ENCODE measurements at places on chromosomes 16 and 17.

GRCh38 chr17:81576621-81577277, 24.6 kb upstream of the FAAP100 start:
- DNase-seq = no peak

GRCh38 chr17:50222922-50223321, 21.5 kb upstream of the COL1A1 start:
- DNase-seq = no peak

DNA sequence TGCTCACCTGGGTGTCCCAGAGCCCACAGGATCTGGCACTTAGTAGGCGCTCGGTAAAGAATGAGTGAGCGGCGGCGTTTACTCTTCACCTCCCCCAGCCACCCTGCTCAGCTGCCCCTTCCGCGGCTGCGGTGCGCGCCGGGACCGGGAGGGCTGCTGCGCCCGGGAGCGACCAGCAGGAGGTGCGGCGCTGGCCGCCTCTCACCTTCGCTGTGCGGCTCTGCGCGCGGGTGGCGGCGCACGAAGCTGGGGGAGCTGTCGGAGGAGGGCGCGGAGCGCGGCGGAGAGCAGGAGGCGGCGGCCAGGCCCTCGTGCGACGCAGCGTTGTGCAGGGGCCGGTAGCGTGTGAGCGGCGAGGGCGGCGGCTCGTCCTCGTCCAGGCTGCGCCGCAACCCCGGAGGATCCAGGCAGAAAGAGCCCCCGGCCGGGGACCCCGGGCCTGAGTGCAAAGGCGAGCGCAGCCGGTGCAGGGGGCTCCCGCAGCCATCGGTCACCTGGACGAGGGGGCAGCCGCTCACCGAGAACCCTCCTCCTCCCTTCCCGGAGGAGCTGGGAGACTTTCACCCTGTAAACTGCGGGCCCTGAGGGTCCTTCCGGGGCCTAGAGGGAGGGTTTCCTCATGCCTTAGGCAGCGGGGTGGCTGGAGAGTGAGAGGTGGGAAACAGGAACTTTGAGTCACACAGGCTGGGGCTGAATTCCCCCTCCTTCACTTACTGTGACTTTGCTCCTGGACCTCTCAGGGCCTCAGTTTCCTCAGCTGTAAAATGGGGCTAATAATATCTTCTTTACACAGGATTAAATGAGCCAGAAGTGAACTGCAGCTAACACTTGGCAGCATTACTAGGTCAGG, 12.5 kb downstream of the SAMD14 start:
- no peak for DNase-seq

- no peak for DNase-seq
Measured at GRCh38 chr17:70523426-70523825, 354.1 kb downstream of the KCNJ2 start.

DNA sequence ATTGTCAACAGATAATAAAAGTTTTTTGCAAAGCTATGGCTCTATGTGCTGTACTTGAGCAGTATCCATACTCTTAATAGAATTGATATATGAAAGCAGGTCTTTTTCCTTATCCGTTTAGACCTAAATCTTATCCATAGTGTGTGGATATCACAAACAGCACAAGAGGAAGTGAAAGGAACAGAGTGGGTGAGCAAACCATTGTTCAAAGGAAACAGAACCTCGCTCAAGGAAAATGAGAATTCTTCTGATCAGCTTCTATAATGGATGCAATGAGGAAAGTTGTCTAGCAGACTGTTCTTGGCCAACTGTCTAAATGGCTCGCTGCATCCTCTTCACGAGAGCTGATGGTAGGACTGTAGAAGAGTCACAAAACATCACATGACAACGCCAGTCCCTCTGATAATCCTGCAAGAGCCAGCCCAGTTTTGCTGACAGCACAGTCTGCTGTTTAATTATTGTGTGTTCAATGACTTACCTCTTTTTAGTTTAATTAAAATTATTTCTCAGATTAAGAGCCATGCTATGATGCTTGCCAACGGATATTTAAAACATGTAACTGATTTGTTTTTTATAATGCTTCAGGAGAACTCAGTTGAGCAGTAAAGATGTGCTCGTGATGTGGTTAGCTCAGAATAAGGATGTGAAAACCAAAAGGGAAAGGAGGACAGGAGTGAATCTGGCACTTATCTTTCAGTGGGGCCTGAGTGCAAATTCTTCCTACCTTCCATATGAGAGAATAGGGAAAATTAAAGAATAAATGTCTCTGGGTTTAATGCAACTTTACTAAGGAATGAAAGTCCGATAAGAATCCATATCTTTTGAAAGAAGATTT, 38.5 kb downstream of the WWOX start:
- no peak for DNase-seq

DNA sequence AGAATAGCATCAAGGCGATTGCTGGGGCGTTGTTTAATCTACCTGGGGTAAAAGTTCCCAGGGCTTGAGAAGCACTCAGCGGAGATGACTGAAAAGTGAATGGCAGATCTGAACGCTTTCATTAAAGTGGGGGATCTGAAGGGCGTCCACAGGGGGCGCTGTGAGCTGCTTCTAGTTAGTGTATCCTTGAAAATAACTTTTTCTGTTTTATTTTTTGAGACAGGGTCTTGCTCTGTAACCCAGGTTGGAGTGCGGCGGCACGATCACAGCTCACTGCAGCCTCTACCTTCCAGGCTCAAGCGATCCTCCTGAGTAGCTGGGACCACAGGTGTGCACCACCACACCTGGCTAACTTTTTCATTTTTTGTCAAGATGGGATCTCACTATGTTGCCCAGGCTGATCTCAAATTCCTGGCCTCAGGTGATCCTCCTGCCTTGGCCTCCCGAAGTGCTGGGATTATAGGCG, 360.4 kb downstream of the SEC14L1 start:
- no peak for DNase-seq

DNA sequence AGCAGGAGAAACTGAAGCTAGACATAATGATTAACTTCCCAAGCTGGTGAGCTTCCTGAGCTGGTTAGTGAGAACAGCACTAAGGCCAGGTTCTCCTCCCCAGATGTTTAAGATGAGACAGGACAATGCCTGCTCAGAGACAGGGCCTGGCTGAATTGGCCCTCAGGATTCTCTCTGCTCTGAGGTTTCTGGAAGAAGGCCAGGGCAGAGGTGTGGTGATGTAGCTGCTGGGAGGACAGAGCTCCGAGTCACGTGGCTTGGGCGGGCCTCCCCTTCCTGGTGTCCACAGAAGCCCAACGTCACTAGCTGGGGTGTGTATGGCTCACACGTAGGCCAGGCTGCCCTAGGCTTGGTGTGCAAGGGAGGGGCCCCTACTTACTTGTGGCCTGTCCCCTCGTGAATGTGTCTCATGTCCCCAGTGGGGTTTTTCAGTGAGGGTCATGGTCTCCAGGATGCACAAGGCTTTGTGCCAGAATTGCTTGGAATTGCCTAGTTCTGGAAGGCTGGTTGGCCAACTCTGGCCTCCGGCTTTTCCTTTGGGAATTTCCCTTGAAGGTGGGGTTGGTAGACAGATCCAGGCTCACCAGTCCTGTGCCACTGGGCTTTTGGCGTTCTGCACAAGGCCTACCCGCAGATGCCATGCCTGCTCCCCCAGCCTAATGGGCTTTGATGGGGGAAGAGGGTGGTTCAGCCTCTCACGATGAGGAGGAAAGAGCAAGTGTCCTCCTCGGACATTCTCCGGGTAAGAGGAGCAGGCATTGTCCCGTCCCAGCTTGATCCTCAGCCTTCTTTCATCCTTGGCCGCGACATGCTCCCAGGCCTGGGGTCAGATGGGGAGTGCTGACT, 3.4 kb downstream of the NOD2 start:
- DNase-seq = peak; percentile 55

GRCh38 chr17:64103391-64104364, 26.3 kb downstream of the ERN1 start:
- DNase-seq = no peak

- no peak for DNase-seq
Measured at GRCh38 chr17:10799407-10799806, 4.5 kb downstream of the TMEM238L start.

GRCh38 chr17:42780851-42781638, 635 bp downstream of the WNK4 start:
- no peak for DNase-seq

DNA sequence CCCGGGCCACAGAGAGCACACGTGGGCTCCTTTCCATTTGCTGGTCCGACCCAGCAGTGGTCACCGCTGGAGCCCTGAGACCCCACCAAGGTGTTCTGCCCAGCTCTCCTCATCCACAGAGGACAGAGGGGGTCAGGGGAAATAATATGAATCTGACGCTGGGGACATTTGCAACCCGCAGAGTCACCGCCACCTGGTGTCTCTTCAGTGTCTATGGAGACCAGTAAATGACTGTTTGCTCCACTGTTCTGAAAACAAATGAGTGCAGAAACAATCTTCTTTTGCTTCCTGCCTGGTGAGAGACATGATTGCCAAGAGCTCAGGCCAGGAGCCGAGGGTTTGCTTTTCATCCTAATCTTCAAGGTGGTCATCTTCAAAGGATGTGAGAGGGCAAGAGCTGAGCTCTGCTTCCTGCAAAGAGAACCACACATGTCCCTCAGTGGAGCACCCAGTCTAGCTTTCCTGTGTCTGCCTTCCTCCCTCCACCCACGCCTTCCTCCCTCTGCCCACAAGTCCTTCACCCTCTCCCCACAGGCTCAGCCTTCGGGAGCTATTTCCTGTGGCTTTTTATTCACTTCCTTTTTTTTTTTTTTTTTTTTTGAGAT, 14.7 kb upstream of the KLHDC4 start:
- no peak for DNase-seq

DNA sequence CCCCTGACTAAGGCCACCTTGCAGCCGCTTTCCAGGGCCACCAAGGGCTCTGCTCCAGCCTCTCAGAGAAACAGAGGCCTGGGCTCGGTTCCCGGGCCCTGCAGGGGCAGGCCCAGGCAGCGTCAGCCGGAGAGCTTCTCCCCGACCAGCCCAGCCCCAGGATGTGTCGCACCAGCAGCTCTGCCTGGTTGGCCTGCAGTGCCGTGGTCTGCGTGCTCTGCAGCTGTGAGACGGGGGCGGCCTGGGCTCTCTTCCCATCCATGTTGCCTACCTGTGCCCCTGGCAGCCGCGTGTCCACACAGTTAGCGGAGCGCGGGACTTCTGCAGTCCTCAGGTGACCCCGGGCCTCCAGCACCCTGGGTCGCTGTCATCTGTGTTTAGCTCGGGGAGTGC, 4.8 kb downstream of the IGFALS start:
- no peak for DNase-seq

Data from esophagus squamous epithelium (tissue), 5 donors.